Panc1 (cell line): ENCODE measurements at places on chromosomes 2 and 18. TPM values are rescaled to one million over a fixed set of nuclear protein-coding genes. Genes with fewer than 3 reads are reported as not detected.

Gene PRLH
- total RNA-seq = not detected

Gene CCBE1
- 0.13 TPM for total RNA-seq

Gene MLPH
- total RNA-seq = 60.2 TPM

Gene GALNT14
- total RNA-seq = 0.67 TPM

Gene ANKRD30B
- not detected for total RNA-seq

Gene TNFAIP6
- not detected for total RNA-seq

Gene RESP18
- total RNA-seq = not detected

Gene ALPG
- total RNA-seq = 65.3 TPM

Gene SERPINE2
- 3.1 TPM for total RNA-seq

Gene NTSR2
- total RNA-seq = 0.15 TPM

Gene TSGA10
- total RNA-seq = 7.5 TPM

Gene FBXO36
- total RNA-seq = 3.9 TPM

Gene CAPN14
- total RNA-seq = 0.05 TPM

Gene DES
- total RNA-seq = 0.69 TPM

Gene ACTG2
- total RNA-seq = 0.23 TPM

Gene HNRNPLL
- total RNA-seq = 69.8 TPM

Gene HTR2B
- not detected for total RNA-seq

Gene MAP3K19
- total RNA-seq = not detected

Gene ADGRF3
- not detected for total RNA-seq

Gene MEP1B
- total RNA-seq = 0.28 TPM

Gene PDE6D
- total RNA-seq = 31.4 TPM

Gene CCDC68
- total RNA-seq = 0.41 TPM

Gene KCTD1
- 34.4 TPM for total RNA-seq

Gene CUL3
- total RNA-seq = 104 TPM

Gene SMPD4
- total RNA-seq = 89.0 TPM

Gene MAB21L4
- 0.21 TPM for total RNA-seq

Gene RPRM
- total RNA-seq = not detected

Gene CHST9
- 0.05 TPM for total RNA-seq

Gene GCG
- total RNA-seq = 0.31 TPM

Gene RNF144A
- 5.4 TPM for total RNA-seq

Gene CABYR
- total RNA-seq = 29.4 TPM

Gene RIF1
- 57.7 TPM for total RNA-seq

Gene RAB12
- total RNA-seq = 35.7 TPM

Gene FZD7
- 38.1 TPM for total RNA-seq

Gene KCNIP3
- total RNA-seq = 17.5 TPM

Gene SP3
- total RNA-seq = 80.2 TPM

Gene PLEK
- 0.13 TPM for total RNA-seq

Gene HAAO
- total RNA-seq = 0.74 TPM

Gene LCT
- not detected for total RNA-seq

Gene ASIC4
- 0.21 TPM for total RNA-seq

Gene FEV
- total RNA-seq = not detected

Gene GPAT2
- total RNA-seq = not detected

Gene CELF4
- not detected for total RNA-seq

Gene LYG2
- not detected for total RNA-seq

Gene SERPINB13
- total RNA-seq = not detected

Gene EFHD1
- total RNA-seq = 73.5 TPM

Gene REG1B
- total RNA-seq = 2.0 TPM

Gene ALPP
- 7.3 TPM for total RNA-seq

Gene GREB1
- total RNA-seq = 0.90 TPM

Gene DNMT3A
- 29.3 TPM for total RNA-seq

Gene NYAP2
- not detected for total RNA-seq

Gene WNT10A
- 9.2 TPM for total RNA-seq

Gene XIRP2
- not detected for total RNA-seq

Gene REG3A
- total RNA-seq = not detected

Gene IL1R2
- total RNA-seq = 0.15 TPM

Gene UCN
- total RNA-seq = 4.4 TPM
